Stimulated activated CD4-positive, alpha-beta T cell treated with anti-CD3 and anti-CD28 coated beads, Interleukin-15, amount 100 ng/mL, for 1 hour (primary cell): ENCODE measurements at places on chromosomes 6 and 20.

DNA sequence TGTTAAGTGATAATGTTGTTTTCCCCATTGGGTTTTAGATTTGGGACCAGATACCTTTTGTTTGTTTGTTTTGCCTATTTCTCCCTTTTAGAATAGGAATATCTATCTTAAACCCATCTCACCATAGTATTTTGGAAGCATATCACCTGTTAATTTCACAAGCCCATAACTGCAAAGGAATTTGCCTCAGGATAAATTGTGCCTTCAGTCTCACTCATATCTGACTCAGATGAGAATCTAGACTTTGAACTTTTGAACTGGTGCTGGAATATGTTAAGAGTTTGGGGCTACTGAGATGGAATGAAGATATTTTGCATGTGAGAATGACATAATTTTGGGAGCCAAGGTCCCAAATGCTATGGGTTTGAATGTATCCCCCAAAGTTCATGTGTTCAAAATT lies 607.4 kb downstream of the HACE1 start:
- no peak for DNase-seq

DNA sequence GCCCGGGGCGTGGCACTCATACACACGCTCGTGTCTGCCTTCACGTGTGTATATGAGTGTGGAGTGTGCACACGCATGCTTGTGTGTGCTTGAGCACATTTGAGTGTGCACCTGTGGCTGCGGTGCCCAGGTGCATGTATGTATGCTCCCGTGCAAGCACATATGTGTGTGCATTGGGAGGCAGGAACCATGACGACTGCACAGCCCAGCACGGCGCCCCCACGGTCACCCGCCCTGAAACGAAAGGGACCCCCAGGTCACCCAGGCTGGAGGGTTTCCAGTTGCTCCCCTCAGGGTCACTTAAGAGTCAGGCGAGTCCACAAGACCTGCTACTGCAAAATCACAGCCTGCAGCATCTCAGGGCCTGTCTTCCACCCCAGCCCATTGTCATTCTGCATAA lies 94.7 kb downstream of the YTHDF1 start:
- DNase-seq: no peak

DNA sequence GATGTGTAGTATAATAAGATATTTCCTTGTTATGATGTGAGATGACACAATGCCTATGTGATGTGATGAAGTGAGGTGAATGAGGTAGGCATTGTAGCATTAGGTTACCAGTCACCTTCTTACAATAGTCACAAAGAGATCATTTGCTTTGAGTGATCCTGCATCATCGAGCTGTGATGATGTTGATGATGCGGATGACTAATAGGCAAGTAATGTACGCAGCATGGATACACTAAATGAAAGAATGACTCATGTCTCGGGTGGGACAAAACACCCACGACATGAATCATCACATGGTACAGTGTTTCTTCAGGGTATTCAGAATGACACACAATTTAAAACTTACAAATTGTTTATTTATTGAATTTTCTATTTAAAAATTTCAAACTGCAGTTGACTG lies 806.3 kb upstream of the GJE1 start:
- DNase-seq: no peak

- DNase-seq: no peak
These were observed 83.5 kb downstream of the SCML4 start for GRCh38 chr6:107740496-107741190.

GRCh38 chr6:130583268-130583667 lies 217.5 kb downstream of the TMEM200A start:
- no peak for DNase-seq

- no peak for DNase-seq
These were observed 12.1 kb downstream of the TFAP2A start for GRCh38 chr6:10402648-10403311.

GRCh38 chr6:104312851-104313250 lies 546.9 kb downstream of the HACE1 start:
- no peak for DNase-seq

DNA sequence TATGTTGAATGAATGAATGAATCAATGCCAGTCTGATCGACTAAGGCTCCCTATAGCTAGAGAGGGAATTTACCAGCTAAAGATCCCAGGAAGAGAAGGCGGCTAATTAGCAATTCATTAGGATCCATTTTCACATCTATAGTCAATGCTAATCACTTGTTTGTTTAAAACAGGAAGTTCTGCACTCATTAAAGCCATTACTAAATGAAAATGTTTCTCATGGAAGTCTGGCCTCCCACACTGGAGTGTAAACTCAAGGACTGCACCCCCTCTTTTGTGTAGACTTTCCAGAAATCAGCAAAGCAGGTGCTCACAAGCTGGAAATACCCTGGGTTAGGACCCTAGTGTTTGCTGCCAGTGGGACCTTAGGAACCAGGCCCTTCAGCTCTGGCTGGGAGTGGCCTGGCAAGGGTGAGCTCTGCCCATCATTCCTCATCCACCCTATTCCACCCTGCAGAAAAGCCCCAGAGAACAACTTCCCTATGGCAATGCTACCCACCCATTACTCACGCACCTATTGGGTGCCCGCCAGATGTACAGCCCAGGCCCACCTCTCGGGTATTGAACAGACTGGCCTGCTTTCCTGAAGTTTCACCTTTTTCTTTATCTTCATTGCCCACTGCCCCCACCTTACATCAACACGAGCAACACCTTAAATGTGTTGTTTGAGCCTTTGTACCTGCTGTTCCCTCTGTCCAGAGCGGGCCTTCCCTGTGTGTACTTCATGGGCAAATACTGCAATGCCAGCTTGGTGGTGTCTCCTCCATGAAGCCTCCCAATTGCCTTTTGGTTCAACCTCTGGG lies 60.8 kb downstream of the TTI1 start:
- no peak for DNase-seq

- peak; percentile 9 for DNase-seq
These were observed at the start of gene MACROD2 for GRCh38 chr20:13995086-13995665. TSS of gene MACROD2 (plus strand) at chr20:13995516.

DNA sequence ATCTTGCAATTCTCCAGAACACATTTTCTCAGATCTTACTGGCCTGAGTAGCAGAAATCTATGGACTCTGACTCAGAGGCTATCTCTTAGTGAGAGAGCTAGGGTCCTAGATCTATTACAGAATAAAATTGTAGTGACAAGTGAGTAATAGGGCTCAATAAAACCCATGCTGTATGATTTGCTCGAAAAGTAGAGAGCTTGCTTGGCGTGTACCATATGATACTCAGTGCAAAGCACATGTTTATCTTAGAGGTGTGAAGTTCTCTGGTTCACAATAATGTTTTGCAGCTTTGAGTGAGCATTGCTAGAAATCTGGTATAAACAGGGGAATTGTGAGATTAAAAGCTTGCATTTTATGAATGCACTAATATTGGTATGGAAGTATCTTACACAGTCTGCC lies 87.8 kb upstream of the PRSS16 start:
- DNase-seq: no peak

DNA sequence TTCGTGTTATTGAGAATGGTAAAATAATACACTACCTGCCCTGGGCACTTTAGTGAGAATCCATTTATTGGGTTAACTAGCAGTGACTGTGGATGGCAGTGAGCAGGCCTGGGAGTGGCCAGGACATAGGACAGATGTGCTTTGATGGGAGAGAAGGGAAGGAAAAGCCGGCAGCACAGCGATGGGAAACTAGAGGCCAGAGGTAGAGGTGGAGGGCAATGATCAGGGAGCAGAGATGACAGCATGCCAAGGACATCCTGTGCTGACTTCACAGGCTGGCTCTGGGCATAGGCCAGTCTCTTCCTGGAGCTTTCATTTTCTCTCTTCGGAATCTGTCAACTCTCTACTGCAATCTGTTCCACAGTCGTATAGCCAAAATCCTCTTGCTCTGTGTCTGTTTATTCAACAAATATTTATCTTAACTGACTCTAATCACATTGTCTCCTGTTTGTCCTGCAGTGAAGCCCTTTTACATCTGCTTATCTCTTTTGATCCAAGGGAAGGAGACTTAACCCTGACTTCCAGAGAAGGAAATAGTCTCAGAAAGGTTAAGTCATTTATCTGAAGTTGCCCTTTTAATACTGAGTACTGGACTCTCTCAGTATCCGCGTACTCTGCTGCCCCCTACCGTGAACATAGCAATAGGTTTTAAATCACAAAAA lies 18.4 kb upstream of the MMP24 start:
- peak; percentile 53 for DNase-seq

- no peak for DNase-seq
These were observed 1.3 kb downstream of the GZF1 start for GRCh38 chr20:23363257-23363649.

- DNase-seq: no peak
These were observed 8.1 kb downstream of the NPBWR2 start for GRCh38 chr20:64099086-64099786.

DNA sequence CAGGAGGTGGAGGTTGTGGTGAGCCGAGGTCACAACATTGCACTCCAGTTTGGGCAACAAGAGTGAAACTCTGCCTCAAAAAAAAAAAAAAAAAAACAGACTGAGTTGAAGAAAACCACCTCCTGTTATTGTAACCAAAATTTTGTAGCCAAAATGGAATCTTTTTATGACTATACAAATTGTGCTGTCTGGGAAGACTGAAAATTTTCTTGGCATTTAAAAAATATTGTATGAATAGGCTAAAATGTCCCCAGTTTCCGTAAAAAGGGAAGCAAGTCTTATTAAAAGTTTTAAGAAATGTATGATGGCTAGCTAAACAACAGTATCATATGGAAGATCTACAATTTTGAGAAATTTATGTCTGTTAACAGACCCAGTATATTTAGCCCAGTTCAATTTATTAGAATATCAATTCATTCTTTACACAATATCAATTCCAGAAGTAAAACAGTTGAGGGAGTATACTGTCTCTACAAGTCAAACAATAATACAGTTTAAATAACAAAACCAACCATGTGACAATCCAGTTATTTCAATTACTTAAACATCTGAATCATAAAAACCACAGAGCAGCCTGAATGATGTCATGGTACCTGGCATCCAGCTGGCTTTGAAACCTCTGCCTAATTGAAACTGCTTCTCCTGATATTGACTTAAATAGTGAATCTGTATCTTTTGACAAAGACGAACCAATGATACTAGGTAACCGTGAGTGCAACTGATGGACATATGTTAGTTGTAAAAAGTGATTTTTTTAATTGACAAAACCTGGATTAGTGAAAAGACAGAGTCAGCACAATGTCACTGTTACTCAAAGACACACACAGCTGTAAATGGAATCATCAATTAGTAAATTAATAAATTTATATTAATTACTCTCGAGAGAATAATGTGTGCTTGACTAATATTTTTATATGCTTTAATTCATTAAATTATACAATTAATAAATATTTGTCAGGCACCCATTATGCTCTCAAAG lies 166.6 kb upstream of the MARCKS start:
- DNase-seq: no peak

DNA sequence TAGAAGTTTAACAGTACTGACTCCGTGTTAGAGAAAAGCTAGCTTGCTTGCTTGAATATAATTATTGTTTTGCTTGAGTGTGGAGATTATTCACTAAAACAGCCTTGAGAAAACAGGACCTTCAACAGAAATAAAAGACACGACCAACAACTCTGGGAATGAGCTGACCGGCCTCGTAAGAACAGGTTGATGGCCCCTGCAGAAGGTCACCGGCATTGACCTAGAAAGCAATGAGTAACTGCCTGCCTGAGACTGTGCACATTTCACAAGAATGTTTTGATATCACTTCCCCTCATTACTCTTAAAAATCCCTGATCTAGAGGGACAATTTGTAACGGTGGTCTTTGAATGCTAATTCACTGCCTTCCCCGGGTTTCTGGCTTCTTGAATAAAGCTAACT lies 49.4 kb downstream of the SEL1L2 start:
- DNase-seq: no peak

DNA sequence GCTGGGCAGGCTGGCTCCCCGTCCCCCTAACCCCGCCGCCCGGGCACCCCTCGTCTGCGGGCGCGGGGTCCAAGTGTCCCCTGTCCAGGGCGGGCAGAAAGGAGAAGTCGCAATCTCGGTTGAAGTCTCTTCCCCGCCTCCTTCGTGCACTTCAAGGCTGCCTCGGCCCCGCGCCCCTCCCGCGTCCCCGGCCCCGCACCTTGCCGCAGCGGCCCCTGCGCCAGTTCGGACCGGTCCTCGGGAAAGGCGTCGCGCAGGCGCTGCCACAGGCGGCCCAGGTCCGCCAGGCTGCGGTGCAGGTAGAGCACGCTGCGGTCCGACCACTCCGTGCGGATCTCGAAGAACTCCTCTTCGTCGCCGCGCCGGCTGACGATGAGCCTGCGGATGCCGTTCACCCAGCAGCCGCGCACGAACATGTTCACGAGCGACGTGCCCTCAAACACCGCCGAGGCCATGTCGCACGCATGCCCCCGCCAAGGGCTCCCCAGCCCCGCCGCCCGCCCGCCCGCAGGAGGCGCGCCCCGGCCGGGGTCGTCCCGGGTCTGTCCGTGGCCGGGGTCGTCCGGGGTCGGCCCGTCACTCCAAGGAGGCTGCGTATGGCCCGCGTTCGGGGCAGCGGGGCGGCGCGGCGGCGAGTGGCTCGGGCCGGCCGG lies at the start of gene PXDC1:
TSS of gene PXDC1 (minus strand) at position 637 of the 653 bp plus-strand sequence. CDS start at position 455, 182 bp downstream.
- no peak for DNase-seq

DNA sequence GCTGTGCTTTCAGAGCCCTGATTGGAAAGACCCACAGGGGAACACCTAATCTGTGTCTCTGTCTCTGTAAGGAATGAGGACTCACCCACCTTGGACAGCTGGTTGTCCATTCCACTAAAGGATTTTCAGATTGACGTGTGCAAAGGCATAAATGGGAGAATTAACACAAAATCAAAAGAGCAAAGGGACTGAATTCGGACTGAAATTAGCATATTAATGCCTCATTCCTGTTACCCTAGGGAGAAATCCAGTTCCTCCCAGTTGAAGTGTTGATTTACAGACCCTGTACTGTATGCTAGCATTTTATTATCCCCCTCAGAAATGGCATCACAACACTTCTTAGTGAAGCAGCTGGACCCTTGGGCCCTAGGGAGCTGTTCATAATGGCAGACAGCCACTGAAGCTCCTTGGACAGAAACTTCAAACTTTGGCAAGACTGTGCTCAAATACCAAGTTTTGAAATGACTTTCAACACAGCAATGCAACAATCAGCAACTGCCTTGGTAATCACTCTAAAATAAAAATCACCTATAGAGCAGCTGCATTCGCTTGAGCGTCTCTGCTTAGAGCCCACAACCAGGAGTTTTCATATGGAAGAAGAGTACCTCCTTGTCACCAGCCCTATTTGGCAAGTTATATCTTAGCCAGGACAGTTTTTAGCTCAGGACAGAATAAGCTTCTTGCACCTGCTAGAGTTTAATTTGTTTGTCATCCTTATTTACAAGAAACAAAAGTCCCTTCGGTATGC lies 118.1 kb downstream of the TRDN start:
- DNase-seq: no peak

DNA sequence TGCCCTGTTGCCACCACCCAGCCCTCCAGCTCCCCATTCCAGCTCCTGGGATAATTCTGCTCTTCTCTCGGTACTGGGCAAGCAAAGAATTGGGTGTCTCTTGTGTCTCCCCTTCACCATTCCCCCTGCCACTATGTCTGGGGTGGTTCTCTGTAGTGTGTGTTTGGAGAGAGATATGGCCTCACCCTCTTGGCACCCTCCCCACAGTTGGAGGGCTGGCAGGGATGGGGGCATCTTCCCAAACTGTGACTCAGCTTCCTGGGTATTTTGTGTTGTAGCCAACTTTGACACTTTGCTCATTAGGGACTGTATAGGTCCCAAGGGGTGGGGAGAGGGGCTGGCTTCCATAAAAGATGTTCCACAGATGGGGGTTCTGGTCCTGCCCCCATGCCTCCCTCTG lies 1.7 kb downstream of the TNXB start:
- DNase-seq: no peak
